ENCODE measurements at places on chromosomes 2 and 18.

- DNase-seq = no peak
Observed at GRCh38 chr2:178909507-178909906, 102.3 kb upstream of the TTN start.

DNA sequence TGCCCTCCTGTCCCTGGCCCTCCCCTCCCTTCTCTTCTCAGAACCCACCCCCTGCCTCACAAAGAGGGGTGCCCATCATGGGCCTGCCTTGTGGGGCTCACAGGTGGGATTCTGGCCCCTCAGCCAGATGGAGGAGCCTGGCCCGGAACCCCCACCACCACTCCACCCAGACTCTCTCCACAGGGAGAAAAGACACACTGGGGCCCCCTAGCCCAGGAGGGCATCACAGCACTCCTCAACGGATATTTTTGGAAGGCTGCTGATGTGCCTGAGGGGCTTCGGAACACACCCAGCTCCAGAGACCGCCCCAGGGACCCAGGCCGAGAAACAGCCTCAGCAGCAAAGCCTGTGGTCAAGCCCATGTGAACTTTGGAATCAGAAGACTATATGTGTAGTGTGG lies 9.9 kb downstream of the KCNIP3 start:
- no peak for DNase-seq

- DNase-seq = no peak
Observed at GRCh38 chr2:74714691-74715080, 60.6 kb downstream of the SEMA4F start.

DNA sequence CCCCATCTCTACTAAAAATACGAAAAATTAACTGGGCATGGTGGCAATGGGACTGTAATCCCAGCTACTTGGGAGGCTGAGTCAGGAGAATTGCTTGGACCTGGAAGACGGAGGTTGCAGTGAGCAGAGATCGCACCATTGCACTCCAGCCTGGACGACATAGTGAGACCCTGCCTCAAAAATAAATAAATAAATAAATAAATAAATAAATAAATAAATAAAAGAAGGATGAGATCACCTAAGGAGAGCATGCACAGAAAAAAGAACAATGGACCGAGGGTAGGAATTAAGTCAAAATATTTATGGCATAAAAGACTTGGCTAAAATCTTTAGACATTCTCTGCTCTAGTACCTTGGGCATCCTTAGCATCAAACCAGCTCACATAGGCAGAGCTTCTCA lies 8.9 kb upstream of the RBMS1 start:
- no peak for DNase-seq

DNA sequence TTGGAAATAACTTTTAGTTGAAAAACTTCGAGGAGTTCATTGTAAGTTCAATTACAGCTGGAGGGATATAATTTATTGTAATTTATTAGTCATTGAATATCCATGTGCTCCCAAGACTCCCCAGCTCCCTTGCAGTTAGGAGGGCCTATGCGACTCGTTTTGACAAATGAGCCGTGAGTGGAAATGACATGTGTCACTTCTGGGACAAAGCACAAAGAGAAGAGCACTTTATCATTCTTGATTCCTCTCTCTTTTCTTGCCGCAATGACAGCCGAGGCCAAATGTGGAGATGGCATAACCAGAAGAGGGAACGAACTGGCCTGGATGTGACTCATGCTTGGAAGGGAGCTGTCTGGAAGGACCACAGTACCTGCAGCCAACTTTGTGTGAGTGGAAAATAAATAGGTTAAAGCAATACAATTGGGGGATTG lies 44.2 kb upstream of the ITSN2 start:
- no peak for DNase-seq

- no peak for DNase-seq
Observed at GRCh38 chr2:113025737-113026136, 20.5 kb downstream of the IL36A start.

GRCh38 chr18:36296650-36297416 lies 680 bp upstream of the FHOD3 start:
- peak; percentile 62 for DNase-seq

DNA sequence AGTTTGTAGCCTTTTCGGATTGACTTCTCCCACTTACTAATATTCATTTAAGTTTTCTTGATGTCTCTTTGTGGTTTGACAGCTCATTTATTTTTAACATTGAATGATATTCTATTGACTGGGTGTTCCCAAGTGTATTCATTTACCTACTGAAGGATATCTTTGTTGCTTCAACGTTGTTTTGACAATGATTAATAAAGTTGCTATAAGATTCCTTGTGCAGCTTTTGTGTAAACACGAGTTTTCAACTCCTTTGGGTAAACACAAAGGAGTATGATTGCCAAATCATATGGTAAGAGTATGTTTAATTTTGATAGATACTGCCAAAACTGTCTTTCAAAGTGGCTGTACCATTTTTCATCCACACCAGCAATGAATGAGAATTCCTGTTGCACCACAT lies 1200.9 kb downstream of the DSC3 start:
- DNase-seq = no peak

DNA sequence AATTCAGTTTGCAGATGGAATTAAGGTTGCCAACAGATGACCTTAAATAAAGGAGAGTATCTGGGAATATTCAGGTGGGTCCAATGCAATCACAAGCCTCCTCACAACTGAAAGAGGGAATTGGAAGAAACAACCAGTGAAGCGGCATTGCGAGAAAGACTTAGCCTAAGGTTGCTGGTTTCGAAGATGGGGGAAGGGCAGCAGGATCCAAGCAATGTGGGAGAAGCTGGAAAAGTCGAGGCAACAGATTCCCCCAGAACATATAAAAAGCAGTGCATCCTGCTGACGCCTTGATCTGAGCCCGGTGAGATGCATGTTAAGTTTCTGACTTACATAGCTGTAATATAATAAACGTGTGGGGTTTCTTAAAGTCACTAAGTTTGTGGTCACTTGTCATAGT lies 162.5 kb downstream of the NDUFA10 start:
- DNase-seq = no peak

- no peak for DNase-seq
Observed at GRCh38 chr2:212385241-212385640, 153.4 kb downstream of the ERBB4 start.

DNA sequence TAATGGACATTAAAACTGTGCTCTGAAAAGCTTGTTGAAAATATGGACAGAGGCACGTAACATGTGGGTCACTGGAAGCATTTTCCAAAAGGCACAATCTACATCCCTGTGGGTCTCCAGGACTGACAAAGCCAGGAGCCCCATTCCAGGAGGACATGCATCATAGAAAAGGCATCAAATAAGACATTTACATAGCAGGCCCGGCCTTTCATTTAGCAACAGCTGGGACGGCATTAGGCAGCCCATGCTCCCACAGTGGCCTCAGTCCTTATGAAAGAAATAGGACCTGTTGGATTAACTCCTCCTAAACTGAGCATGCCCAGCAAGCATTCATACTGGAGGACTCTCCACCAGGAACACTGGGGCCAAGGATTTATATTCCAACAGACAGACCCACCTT lies 72.2 kb downstream of the TWIST2 start:
- DNase-seq = no peak

DNA sequence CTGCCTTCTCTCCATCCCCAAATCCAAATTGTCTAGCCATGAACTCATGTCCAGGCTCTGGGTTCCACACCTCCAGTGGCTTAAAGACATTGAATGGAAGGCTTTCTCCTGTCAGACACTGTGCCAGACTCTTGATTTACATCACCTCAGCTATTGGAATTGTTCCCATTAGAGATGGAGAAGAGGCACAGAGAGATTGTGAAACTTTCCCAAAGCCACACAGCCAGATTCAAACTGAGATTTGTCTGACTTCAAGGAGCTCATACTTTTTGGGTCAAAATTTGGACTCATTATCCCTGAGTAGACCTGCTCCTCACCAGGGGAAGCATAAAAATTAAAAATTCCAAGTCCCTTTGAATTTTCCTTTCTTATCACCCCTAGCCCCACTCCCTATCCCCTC lies 18.9 kb upstream of the MYO3B start:
- no peak for DNase-seq

DNA sequence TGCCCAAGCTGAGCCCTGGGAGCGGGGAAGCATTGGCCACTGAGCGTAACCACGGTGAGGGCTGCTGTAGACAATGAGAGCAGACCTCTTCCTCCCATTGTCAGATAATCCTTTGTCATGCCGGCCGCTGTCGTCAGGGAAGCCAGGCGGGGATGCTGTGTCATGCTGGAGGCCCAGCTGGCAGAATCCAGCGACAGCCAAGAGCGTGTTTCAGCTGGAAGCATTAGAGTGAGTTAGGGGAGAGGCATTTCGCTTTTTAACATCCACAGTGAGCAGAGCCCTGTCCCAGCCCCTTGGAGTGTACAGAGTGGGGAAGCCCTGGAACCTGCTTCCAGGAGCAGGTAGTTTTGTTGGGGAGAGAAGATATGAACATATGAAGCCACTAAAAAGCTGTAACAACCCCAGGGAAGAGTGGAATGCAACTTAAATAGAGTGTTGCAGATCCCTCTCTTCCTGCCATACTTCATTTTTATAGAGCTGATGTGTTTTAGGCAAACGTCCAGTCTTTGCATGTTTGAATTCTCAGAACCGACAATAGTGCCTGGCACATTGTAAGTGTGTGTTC lies 7.0 kb downstream of the CTIF start:
- peak; percentile 70 for DNase-seq
